ENCODE measurements at places on chromosomes 11 and 22.

- DNase-seq = no peak
Observed at GRCh38 chr22:19477321-19478044, 1.5 kb downstream of the UFD1 start.

DNA sequence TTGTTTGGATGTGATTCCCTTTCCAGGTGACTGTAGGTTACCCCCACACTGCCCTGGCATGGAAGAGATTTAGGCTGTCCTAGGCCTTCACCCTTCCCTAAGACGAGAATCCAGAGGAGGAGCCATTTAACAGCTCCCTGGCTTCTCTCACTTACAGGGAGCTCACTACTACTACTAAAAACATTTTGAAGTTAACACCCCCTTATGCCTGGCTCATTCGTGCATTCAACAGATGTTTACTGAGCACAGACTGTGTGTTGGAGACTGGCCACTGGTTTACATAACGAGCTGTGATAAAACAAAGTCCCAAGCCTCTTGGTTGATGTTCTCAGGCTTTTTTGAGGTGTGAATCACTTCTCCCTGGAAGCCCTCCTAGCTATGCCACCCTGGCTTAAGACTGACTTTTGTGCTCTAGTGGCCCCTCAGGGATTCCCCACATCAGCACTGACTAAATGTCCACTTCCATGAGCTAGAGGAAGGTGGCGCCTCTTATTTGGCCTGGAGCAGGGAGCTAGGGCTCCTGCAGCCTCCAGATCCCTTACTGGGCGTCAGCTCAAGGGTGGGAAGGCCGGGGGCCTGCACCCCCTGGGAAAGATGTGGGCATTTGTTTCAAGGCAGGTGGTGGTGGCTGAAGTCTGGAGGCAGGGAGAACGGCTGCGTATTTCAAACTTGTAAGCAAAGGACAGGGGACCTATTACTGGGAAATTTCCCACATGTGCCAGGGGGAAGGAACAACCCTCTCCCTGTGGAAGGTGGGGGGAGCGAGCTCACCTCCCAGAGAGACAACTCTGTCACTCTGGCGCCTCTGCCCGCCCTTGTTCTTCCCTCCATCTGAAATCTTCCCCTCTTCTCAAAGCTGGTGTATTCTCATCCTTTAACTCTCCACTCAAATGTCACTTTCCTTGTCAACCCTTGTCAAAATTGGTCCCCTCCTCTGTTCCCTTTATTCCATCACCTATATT lies 19.4 kb upstream of the MALAT1 start:
- no peak for DNase-seq

DNA sequence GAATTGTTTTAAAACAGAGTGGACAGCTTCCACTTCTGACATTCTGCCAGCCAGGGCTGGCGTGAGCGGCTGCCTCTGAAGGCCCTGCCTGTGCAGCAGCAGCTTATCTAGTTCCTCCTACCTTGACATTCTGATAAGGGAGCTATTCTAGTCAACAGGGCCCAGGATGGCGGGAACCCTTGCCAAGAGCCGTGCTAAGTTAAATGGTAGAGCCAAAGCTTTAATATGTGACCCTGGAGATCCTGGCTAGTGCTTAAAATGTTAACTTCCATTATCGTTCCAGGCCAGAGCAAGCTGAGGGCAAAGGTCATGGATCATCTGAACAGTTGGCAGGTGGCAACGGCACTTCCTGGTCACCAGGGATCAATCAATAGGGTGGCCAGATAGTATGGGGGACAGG lies 3.5 kb downstream of the KCNJ5 start:
- DNase-seq = no peak

DNA sequence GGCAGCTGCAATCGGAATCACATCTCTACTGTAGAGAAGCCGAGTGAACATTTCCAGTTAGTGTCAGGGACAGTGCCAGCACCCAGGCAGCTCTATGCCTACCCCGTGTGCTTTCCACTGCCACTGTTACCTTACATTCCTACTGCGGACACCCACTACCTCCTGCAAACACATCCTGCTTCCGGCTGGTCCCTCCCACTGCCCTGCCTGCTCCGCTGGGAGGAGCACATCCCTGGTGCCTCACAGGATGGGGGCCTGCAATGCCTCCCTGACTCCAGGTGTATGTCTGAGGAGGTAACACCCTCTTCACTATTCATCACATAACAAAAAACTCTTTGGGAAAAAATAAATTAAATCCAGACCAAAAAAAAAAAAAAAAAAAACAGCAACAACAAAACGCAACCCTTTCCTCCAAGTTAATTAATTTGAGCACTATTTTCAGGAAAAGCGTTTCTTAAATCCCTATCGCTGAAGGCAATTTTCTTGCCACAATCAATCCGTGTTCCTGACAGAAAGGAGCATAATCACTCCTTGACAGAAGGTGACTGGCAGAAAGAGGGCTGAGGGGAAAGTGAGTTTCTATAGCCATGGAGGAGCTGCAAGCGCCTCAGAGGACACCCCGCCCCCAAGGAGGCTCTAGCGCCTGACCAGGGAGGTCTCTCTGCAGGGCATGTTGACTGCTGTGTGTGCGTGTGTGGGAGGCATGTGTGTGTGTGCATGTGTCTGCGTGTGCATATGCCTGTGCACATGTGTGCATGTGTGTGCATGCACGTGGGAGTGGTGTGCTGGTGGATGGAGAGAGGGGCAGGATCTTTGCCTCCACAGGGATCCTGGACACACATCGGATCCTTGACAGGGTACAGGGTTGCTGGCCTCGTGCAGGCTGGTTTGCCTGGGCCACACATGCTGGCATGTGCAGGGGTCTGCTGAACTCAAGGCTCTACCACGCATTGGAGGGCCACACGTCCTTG lies 134.8 kb upstream of the NTM start:
- DNase-seq = no peak

GRCh38 chr11:93655047-93655446 lies 6.4 kb upstream of the CEP295 start:
- DNase-seq = no peak

DNA sequence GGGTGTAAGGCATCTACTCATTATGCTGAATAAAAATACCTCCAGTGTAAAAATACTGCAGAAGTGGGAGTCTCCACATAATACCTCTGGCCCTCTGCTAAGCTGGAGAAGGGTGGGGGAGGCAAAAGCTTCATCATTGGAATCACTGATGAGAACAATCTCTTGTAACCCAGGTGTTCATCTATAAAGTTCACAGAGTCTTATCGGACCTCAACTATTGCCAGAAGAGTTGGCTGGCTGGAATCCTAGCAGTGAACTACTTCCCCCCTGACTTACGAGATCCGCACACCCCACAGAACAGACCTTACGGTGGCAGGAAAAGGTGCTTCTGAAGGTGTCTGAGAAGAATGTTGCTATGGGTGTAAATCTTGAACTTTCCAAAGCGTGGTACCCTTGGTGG lies 2.5 kb downstream of the OR8D1 start:
- DNase-seq = no peak

GRCh38 chr11:17768547-17768946 lies 34.0 kb downstream of the KCNC1 start:
- no peak for DNase-seq

DNA sequence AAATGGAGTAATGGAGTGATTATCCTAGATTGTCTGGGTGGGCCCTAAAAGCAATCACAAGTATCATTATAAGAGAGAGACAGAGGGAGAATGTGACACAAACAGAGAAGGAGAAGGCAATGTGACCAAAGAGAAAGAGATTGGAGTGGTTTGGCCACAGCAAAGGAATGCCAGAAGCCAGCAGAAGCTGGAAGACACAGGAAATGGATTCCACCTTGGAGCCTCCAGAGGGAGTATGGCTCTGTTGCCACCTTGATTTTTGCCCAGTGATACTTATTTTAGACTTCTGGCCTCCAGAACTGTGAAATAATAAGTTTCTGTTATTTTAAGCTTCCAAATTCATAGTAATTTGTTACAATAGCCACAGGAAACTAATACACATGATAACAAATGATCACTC lies 36.8 kb upstream of the OR5P2 start:
- no peak for DNase-seq

DNA sequence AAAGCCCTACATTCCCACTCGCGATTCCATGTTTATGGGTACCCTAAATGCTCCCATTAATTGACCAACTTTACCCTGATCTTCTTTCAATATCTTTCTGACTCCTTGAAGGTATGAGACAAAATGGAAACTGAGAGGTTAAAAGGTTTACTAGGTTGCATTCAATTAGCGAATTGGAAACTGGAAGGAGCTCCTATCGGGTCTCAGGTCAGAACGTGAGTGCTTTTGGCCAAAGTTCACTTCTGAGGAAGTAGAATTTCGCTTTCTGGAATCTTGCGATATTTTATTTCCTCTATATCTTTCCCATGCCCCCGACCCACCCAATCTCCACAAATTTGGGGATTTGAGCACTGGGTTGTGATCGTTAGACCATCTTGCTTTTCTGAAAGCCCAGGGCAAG lies 2.6 kb downstream of the EHF start:
- no peak for DNase-seq

GRCh38 chr11:64059339-64060140 lies 23.8 kb downstream of the FLRT1 start:
- no peak for DNase-seq

DNA sequence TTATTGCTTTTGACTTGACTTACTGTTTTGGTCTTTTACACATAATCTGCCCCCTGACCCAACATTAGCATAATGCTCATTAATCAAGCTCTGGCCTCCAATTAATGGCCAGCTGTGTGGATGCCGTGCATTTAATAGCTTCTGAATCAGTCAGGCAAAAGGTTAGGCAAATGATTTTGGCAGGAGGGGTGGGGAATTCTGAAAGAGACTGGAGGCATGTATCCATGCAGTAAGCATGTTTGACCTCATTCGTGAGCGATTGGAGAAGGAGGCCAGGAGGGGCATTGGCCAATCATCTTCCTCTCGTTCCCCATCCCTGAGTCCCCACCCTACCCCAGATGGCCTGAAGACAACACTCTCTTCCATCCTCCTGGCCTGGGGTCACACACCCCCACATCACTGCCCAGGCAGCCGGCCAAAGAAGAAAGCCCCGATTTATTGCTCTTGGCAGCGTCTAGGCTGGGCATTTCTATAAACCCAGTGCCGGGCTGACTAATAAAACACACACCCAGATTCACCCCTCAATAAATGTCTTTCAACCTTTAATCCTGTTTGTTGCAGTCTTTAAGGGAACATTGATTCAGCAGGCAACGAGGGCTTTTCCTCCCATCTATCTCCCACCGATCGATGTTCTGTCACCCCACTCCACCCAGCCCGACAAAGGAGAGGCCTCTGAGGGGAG lies 150.0 kb downstream of the OPCML start:
- DNase-seq = no peak

DNA sequence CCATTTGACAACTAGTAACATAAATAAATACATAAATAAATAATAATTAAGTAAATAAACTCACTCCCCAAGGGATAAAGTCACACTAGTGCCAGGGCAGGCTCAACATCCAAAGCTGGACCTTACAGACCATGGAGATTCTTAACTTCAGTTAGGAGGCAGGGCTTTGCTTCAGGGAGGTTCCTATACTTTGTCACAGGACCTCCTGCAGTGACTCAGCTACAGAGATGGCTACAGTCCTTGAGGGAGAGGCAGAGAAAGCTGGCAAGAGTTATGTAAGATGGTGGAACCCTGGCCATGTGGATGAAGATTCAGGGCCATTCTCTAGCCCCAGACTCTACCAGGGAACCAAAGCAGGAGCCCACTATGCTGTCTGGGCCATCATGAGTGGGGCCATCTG lies 74.1 kb upstream of the CADM1 start:
- no peak for DNase-seq
